Subcutaneous preadipocyte (primary cell): ENCODE measurements at places on chromosomes 4 and X. TPM values are rescaled to one million over a fixed set of nuclear protein-coding genes. Genes with fewer than 3 reads are reported as not detected.

The PJA1 gene
- total RNA-seq = 15.4 and 15.6 TPM in 2 replicates

The LDOC1 gene
- total RNA-seq = 3.1 and 3.3 TPM in 2 replicates

The MAPK10 gene
- 2.9 and 3.9 TPM in 2 replicates for total RNA-seq

The SAGE1 gene
- not detected in 2 replicates for total RNA-seq

The KDR gene
- total RNA-seq = under 0.01 and 1.4 TPM in 2 replicates

The MAP3K15 gene
- not detected in 2 replicates for total RNA-seq

The RTL3 gene
- not detected in 2 replicates for total RNA-seq

The NPY1R gene
- under 0.01 TPM in 1 of 2 replicates, not detected in the other for total RNA-seq

The MAML3 gene
- 2.9 and 3.3 TPM in 2 replicates for total RNA-seq

The RASSF6 gene
- under 0.01 TPM in 1 of 2 replicates, not detected in the other for total RNA-seq

The CCNA2 gene
- 55.5 and 86.6 TPM in 2 replicates for total RNA-seq

The SYN1 gene
- under 0.01 and 0.20 TPM in 2 replicates for total RNA-seq

The PCDH10 gene
- not detected in 2 replicates for total RNA-seq

The CLNK gene
- not detected in 2 replicates for total RNA-seq

The SPATA4 gene
- 0.20 TPM in 1 of 2 replicates, not detected in the other for total RNA-seq

The ZNF732 gene
- total RNA-seq = 0.37 and 0.59 TPM in 2 replicates

The XKRX gene
- total RNA-seq = under 0.01 TPM in 1 of 2 replicates, not detected in the other

The GRPEL1 gene
- total RNA-seq = 32.7 and 33.4 TPM in 2 replicates

The GNRHR gene
- not detected in 2 replicates for total RNA-seq

The SMARCA1 gene
- total RNA-seq = 17.6 and 18.0 TPM in 2 replicates

The LAMP2 gene
- total RNA-seq = 127 and 128 TPM in 2 replicates

The CTAG1B gene
- total RNA-seq = not detected in 2 replicates

The CYLC1 gene
- total RNA-seq = not detected in 2 replicates

The GPC3 gene
- total RNA-seq = 1.5 TPM in 1 of 2 replicates, not detected in the other

The EREG gene
- 0.73 and 13.5 TPM in 2 replicates for total RNA-seq

The ASMT gene
- total RNA-seq = not detected in 2 replicates

The GATA1 gene
- total RNA-seq = not detected in 2 replicates

The MCF2 gene
- total RNA-seq = not detected in 2 replicates

The PNMA3 gene
- under 0.01 and 0.37 TPM in 2 replicates for total RNA-seq

The RAB39B gene
- total RNA-seq = 0.37 and 1.6 TPM in 2 replicates

The USP51 gene
- total RNA-seq = 1.2 and 2.2 TPM in 2 replicates

The COL25A1 gene
- total RNA-seq = under 0.01 TPM in 1 of 2 replicates, not detected in the other

The MAOA gene
- total RNA-seq = 26.0 and 45.6 TPM in 2 replicates

The TMSB15A gene
- total RNA-seq = 1.1 and 1.4 TPM in 2 replicates

The CCDC149 gene
- 4.1 and 4.4 TPM in 2 replicates for total RNA-seq

The NWD2 gene
- total RNA-seq = not detected in 2 replicates

The SPP1 gene
- total RNA-seq = 0.37 and 0.39 TPM in 2 replicates

The SCML2 gene
- 1.5 and 2.7 TPM in 2 replicates for total RNA-seq

The RS1 gene
- total RNA-seq = not detected in 2 replicates

The MAGEA9B gene
- not detected in 2 replicates for total RNA-seq
